ENCODE measurements at places on chromosomes 4 and X. TPM values are rescaled to one million over a fixed set of nuclear protein-coding genes. Genes with fewer than 3 reads are reported as not detected.

Gene PPP1R2C
- total RNA-seq = not detected

Gene TSPAN5
- total RNA-seq = 4.4 TPM

DNA sequence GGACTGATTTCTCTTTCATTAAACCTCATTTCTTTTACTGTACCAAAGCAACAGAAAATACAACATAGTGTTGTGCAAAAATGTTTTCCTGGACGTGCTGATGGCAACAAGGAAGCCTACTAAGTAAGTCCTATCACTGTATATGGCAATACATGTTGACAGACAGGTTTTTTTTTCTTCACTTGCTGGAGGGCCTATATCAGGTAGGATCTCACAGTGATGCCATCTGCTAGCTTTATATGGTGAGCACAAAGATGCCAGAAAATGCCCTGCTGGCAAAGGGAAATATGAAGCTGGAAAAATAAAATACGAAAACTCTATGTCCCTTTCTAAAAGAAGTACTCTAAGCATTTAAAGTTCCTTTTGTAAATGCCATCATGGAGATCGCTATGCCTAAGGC is 119.0 kb upstream of the PDLIM3 start:
- DNase-seq = no peak
- no peaks in the 10 kb centered on the region for H3K36me3 ChIP-seq
- no peak overlapping the region for H3K4me3 ChIP-seq
- H3K27ac ChIP-seq = no peak overlapping the region

Gene USP38
- 17.1 TPM for total RNA-seq

GRCh38 chr4:154421618-154422017 is 70.0 kb downstream of the DCHS2 start:
- peaks cover 18% of the 10 kb centered on the region for H3K27me3 ChIP-seq
- H3K36me3 ChIP-seq = peaks cover 8% of the 10 kb centered on the region
- H3K4me3 ChIP-seq = no peak overlapping the region

Gene CXCL3
- total RNA-seq = 153 TPM

Gene RNF150
- 0.17 TPM for total RNA-seq

- H3K4me1 ChIP-seq = no peaks in the 10 kb centered on the region
- no peak for DNase-seq
- no peak overlapping the region for H3K4me3 ChIP-seq
- no peaks in the 10 kb centered on the region for H3K36me3 ChIP-seq
- no peak overlapping the region for H3K27ac ChIP-seq
These were observed 57.3 kb upstream of the ENPEP start for GRCh38 chr4:110418641-110419040.

Gene ZCCHC4
- total RNA-seq = 10.1 TPM

Data from Calu3 (cell line).